Subcutaneous preadipocyte (primary cell): ENCODE measurements at places on chromosomes 5 and 9. TPM values are rescaled to one million over a fixed set of nuclear protein-coding genes. Genes with fewer than 3 reads are reported as not detected.

HCN1 gene
- total RNA-seq: not detected in 2 replicates

CAMK2A gene
- 0.20 and 0.73 TPM in 2 replicates for total RNA-seq

ARPC5L gene
- total RNA-seq: 12.9 and 14.1 TPM in 2 replicates

ERGIC1 gene
- total RNA-seq: 202 and 223 TPM in 2 replicates

MARCOL gene
- not detected in 2 replicates for total RNA-seq

PPP2R2B gene
- not detected in 2 replicates for total RNA-seq

LECT2 gene
- not detected in 2 replicates for total RNA-seq

EIF4E1B gene
- total RNA-seq: not detected in 2 replicates

AGPAT2 gene
- total RNA-seq: 34.4 and 39.7 TPM in 2 replicates

FOXD4L4 gene
- total RNA-seq: 0.20 TPM in 1 of 2 replicates, not detected in the other

FOXD4L5 gene
- not detected in 2 replicates for total RNA-seq

F2RL2 gene
- 0.37 and 0.78 TPM in 2 replicates for total RNA-seq

ADAMTS2 gene
- total RNA-seq: 37.9 and 39.7 TPM in 2 replicates

SOWAHA gene
- not detected in 2 replicates for total RNA-seq

HACD4 gene
- 3.7 and 4.1 TPM in 2 replicates for total RNA-seq

SLC34A3 gene
- not detected in 2 replicates for total RNA-seq

TLX3 gene
- total RNA-seq: not detected in 2 replicates

NR2F1-AS1 gene
- total RNA-seq: 3.1 and 3.7 TPM in 2 replicates

IGFBPL1 gene
- 0.20 TPM in 1 of 2 replicates, not detected in the other for total RNA-seq

GAPT gene
- not detected in 2 replicates for total RNA-seq

PCDH1 gene
- total RNA-seq: under 0.01 TPM in 1 of 2 replicates, not detected in the other

IFNK gene
- total RNA-seq: not detected in 2 replicates

IL13 gene
- total RNA-seq: under 0.01 TPM in 1 of 2 replicates, not detected in the other

SARDH gene
- 2.0 and 2.6 TPM in 2 replicates for total RNA-seq

CDO1 gene
- 5.7 and 7.3 TPM in 2 replicates for total RNA-seq

SNCAIP gene
- under 0.01 and 0.20 TPM in 2 replicates for total RNA-seq

FBXW5 gene
- 125 TPM in 2 replicates for total RNA-seq

OLFML2A gene
- 43.2 and 47.8 TPM in 2 replicates for total RNA-seq

GABRA1 gene
- not detected in 2 replicates for total RNA-seq

TXNDC8 gene
- total RNA-seq: not detected in 2 replicates

MYMK gene
- not detected in 2 replicates for total RNA-seq

IFNA21 gene
- not detected in 2 replicates for total RNA-seq

PLPP7 gene
- 7.8 and 13.6 TPM in 2 replicates for total RNA-seq

IL11RA gene
- 6.1 and 15.1 TPM in 2 replicates for total RNA-seq

PPIP5K2 gene
- total RNA-seq: 57.7 and 63.5 TPM in 2 replicates

RASGRF2 gene
- total RNA-seq: 0.20 and 0.37 TPM in 2 replicates

FAM78A gene
- total RNA-seq: 0.59 and 0.73 TPM in 2 replicates

CBY3 gene
- total RNA-seq: not detected in 2 replicates

C5orf58 gene
- total RNA-seq: not detected in 2 replicates

RAI14 gene
- total RNA-seq: 139 and 173 TPM in 2 replicates

NEURL1B gene
- total RNA-seq: 0.20 and 0.37 TPM in 2 replicates

NR5A1 gene
- not detected in 2 replicates for total RNA-seq

ACTBL2 gene
- under 0.01 TPM in 1 of 2 replicates, not detected in the other for total RNA-seq

INSL6 gene
- total RNA-seq: not detected in 2 replicates

DDX4 gene
- total RNA-seq: not detected in 2 replicates

ZNF483 gene
- total RNA-seq: 0.73 and 0.78 TPM in 2 replicates

OR1L6 gene
- not detected in 2 replicates for total RNA-seq

SHLD3 gene
- total RNA-seq: 2.3 and 2.9 TPM in 2 replicates

BARX1 gene
- total RNA-seq: under 0.01 TPM in 1 of 2 replicates, not detected in the other

FAM81B gene
- not detected in 2 replicates for total RNA-seq

FBP2 gene
- total RNA-seq: under 0.01 TPM in 1 of 2 replicates, not detected in the other

OR1J2 gene
- 0.20 and 0.73 TPM in 2 replicates for total RNA-seq

PAPPA gene
- total RNA-seq: 26.8 TPM in 2 replicates

PLEKHG4B gene
- total RNA-seq: not detected in 2 replicates

EQTN gene
- not detected in 2 replicates for total RNA-seq

FOXE1 gene
- not detected in 2 replicates for total RNA-seq
